ENCODE measurements at places on chromosomes 3 and 15.
A peak's percentile ranks its signal among the peaks of the same experiment; 100 is the strongest.

DNA sequence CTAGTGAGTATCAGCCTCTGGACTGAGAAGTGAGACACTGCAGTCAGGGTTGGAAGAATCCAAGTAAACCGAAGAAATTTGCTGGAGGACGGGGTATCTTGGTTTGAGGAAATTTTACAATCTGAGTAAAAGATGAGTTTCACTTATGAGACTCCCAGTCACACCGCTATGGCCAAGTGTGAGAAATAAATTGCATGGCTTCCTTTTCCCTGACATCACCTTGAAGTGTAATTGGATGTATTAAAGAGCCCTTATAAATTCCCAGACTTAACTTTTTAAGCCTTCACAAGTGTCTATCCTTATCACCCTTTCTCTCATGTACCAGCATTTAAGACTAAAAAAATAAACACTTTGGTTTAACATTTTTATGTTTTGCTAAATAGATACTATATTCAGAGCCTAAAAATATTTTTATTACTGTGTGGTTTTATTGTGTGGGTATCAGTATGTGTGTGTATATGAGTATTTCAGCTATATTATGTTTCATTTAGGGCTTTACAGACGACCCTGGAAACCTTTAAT, 23.8 kb downstream of the USP3 start:
- no peak for DNase-seq

GRCh38 chr3:124928333-124929202, 6.0 kb downstream of the MUC13 start:
- DNase-seq: peak; percentile 40

DNA sequence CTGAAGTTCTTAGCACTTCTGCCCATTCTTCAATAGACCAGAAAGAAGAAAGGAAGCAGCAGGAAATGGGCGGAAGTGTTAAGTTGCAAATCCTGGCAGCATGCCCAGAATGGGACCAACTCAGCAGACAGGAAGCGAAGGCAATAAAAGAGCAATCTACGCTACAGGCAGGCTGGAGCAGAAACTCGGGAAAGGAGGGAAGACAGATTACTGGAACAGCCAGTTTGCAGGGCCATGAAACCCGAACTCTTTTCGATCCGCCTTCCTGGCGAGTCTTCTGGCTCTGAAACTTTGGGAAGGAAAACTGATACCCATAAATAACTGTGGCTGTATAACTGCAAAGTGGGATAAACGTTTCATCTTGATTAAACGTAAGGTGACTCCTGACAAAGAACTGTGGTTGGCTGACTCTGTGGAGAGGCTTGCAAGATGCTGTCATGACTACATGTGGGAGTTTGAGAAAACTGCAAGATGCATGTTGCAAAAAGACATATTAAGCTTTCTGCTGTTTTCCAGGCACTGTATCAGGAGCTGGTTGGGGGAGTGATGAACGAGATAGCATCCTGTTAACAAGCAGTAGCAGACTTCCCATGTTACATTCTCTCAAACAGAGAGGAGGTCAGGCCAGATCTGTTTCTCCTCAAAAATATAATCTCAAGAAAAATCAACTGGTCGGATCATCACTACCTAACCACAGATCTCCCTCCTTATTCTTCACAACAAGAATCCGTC, 67.8 kb downstream of the FMN1 start:
- DNase-seq: peak; percentile 94

DNA sequence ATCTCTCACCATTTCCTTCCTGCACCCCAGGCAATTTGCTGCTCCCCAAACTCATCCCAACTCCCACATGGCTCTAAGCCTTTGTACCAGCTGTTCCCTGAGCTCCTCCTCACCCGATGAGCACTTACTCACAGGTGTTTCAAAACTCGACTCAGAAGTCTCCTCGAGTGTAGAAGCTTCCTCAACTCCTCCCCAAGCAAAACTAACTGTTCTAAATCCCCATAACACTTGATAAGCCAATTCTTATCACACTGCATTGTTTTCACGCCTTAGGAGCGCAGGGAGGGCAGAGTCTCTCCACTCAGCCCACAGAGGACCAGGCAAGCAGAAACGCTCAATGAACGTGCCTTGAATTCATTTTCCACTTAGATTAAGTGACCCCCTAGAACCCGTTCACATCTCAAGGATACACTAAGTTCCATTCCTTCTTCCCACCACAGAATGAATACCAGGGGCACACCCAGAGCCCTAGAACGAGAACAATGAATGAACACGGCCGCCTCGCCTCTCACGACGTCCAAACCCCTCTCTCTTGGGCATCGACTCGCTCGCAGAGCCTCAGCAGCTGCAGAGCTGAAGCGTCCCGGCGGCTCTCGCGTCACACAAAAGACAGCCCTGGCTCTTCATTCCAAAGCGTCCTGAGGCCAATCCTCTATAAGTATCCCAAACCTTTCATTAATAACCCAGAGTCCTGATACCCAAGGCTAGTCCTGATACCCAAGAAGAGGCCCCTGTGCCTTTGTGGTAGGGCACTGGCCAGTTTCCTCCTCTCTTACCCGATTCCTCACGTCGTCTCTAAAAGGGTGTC, 1.1 kb downstream of the RAF1 start:
- DNase-seq: no peak

DNA sequence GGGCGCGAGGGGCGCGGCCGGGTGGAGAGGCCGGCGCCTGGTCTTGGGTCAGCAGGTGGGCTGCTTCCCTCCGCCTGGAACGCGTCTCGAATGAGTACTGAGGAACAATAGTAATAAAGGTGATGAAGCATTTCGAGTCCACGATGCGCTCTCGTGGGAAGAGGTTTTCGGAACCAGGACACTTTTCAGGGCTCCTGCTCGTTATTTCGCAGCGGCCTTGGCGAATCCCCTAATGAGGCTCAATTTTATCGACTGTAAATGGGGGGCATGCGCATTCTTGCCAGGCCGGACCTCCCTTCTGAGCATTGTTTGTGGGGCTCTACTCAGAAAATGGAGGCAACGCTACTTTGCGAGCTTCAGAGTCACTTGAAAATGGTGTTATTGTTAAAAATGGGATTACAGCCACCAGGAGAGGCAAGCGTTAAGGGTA, 1.2 kb downstream of the NR2C2 start:
- no peak for DNase-seq

DNA sequence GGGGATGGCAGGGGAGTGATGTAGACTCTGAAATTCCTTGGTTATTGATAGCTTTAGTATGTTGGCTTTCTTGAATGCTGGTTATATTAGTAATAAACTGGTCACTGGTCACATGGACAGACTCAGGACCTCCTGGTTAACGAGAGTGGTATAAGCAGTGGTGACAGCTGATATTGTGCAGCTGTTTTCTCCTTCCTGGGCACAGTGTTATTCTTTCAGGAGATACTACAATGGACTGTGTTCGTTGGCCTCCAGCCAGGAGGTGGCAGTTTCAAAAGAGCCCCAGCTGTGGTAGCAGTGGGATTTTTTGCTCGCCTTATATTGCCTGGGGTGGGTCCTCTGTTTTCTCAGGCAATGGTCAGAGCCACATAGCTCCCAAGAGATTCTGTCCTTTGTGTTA, 181.6 kb upstream of the RBMS3 start:
- no peak for DNase-seq

DNA sequence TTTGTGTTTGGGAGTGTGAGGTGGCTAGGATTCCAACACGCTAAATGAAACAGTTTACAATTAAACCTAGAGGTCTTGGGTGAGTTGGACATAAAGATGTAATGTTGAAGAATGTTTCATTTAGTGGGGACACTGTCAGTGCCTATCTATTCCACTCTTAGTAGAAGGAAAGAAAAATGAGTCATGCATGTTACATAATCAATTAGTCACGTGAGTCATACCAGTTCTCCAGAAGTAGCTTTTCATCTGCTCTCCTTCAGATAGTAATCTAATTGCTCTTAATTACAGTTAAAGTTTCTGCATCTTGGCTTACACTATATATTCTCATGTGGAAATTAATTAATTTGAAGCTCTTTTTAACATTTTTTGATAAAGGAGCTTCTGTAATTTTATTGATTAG, 115.7 kb upstream of the P2RY1 start:
- DNase-seq: no peak

DNA sequence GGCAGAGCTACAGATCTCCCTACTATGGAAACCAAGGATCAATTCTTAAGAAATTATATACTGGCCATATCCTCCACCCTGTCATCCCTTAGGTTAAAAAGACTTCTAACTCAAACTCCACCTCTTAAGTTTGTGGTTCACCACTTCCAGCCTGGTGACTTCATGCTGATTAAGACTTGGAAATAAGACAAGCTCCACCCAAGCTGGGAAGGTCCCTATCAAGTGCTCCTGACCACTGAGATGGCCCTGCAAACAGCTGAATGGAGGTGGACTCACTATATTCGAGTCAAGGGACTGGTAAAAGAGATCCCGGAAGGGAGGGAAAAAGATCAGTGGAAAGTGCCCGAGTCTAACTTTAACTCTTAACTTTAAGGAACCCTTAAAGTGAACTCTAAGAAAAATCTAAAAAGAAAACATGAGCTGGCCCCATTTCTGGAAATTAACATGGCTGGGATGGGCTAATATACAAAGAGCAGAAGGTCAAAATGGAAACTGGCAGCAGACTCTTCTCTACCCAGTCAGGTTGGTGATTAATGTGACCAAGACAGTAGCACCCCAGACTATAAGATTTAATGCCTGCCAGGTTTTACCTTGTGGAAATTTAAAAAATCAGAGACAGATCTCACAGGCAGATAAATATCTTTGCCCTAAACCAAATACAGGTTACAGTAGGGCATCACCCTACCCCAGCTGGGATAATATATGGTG, 43.9 kb downstream of the PPCDC start:
- DNase-seq: no peak

- no peak for DNase-seq
Measured at GRCh38 chr3:44058022-44058867, 183.4 kb upstream of the TOPAZ1 start.

GRCh38 chr3:112247900-112248299, 46.1 kb downstream of the SLC9C1 start:
- no peak for DNase-seq

- DNase-seq: no peak
Measured at GRCh38 chr3:182793663-182794454, 555 bp downstream of the ATP11B start.

DNA sequence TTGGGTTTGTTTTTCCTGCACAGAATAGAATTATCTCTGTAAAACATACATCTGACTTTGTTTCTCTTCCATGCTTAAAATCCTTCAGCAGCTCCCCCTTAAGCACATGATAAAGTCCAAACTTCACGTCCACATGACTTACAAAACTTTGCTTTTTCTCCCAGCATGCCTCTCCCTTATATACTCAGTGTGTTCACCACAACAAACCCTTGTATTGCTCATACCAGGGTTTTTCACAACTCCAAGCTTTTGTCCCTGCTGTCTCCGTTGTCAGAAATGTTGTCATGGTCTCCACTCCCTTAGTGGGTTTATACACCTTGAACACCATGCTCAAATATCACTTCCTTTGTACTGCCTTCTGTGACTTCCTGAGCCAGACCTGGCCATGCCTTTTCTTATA, 91.1 kb upstream of the MITF start:
- DNase-seq: no peak

GRCh38 chr3:193971966-193972365, 164.0 kb upstream of the HES1 start:
- no peak for DNase-seq

DNA sequence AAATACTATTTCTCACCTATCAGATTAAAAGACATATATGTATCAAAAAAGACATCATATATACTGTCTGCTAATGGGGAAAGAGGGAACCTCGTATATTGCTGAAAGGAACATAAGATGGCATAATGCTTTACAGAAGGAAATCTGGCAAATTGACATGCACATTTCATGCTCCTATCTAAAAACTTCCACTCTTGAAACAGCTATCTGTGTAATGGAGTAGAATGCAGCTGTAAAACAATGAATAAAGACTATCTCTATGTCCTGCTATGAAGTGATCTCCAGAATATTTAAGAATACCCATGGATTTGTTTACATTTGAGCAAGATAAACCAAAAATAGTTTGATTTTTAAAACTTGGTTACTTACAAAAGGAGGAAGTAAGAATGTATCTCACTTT, 107.4 kb downstream of the TBL1XR1 start:
- no peak for DNase-seq

GRCh38 chr15:78244101-78244500, 9.7 kb upstream of the ACSBG1 start:
- no peak for DNase-seq

Measured in AG09319 (cell line).